ENCODE measurements at places on chromosomes 13 and 19.

GRCh38 chr19:13849991-13850909, 26.7 kb upstream of the NANOS3 start:
- peak; percentile 45 for DNase-seq

- DNase-seq, result no peak
These were observed 7.3 kb downstream of the PTGER1 start for GRCh38 chr19:14467816-14468215.

DNA sequence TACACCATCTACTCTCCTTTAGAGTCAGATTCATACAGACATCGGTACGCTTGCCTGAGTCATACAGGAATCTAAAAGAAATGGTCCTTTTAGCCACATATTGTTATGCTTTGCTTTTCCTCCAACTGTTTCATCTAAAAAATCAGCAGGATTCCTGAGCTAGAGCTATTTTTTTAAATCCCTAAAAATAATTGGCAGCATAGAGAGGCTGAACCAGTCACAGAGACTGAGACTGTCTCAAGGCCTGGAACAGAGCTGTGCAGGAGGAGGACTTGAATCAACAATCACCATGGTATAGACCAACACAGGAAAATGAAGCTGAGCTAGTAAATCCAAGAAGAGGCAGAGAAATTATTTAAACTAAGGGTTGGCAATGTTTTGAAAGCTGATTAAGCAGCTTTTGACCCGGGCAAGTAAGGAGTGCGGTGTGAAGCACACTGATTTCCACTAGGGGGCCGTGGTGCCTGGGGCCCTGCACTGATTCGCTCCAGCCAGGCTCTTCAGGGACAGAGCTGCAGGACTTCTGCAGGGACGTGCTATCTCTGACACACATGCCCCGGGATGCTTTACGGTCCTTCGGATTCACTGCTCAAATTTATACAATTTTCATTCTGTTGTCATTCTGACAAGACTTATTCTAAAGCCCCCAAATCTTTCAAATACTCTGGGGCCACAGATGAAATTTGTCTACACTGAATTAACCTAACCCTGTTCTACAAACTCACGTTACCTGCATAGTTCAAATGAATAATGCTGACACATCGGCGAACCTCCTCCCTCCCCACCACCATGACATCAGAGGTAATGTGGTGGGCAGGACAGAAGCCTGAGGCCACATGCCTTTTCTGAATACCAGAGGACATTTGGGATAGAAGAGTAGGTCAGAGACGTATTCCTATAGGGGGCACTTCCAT, 87.6 kb upstream of the SLC15A1 start:
- DNase-seq, result no peak

DNA sequence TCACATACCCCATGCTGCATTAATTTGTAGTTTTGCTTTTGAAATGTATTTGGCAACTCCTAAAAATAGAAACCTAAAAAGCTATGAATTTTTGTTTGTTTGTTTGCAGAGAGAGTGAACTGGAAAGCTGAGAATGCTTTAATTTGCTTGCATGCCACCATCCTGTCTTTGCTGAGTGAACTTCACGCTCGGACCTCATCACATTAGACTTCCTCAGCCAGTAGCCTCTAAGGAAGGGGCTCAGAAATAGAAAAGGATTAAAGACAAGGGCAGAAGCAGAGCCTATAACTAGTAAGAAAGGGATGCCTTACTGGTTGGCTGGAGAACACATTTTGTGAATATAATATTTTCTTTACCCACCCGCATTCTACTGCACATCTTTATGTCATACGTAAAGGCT, 275.1 kb downstream of the DCLK1 start:
- DNase-seq, result no peak

GRCh38 chr13:99507986-99508385, 6.7 kb downstream of the TM9SF2 start:
- no peak for DNase-seq

- DNase-seq, result no peak
These were observed 359.2 kb upstream of the OBI1 start for GRCh38 chr13:79018166-79018565.

DNA sequence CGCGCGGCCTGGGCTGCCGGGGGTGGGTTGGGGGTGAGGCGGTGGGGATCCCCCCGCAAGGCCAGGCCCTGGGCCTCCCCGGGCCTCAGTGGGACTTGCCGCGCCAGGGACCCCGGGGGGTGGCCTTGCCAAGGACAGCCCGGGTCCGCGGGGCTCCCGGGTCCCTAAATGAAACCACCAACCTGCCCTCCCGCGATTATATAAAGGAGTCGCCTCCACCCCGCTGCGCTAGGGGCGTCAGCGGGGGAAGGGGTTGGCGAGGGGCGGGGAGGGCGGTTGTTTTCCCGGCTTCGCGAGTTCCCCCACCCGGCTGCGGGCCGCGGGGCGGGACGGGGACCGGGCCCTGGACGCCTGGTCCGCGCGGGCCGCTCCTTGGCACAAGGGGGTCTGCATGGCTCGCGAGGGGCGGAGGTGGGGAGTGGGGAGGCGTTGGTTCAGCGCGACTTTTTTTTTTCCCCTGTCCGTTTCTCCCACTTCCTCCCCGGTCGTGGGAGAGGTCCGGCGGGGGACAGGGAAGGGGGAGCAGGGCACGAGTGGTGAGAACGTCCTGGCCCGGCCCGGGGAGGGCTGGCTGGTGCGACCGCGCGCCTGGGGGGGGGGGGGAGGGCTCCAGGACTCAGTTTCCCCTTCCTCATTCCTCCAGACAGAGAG, 822 bp upstream of the ZBTB7A start:
- DNase-seq, result peak; percentile 55

- DNase-seq, result no peak
These were observed 147.3 kb downstream of the UFM1 start for GRCh38 chr13:38496917-38497316.

DNA sequence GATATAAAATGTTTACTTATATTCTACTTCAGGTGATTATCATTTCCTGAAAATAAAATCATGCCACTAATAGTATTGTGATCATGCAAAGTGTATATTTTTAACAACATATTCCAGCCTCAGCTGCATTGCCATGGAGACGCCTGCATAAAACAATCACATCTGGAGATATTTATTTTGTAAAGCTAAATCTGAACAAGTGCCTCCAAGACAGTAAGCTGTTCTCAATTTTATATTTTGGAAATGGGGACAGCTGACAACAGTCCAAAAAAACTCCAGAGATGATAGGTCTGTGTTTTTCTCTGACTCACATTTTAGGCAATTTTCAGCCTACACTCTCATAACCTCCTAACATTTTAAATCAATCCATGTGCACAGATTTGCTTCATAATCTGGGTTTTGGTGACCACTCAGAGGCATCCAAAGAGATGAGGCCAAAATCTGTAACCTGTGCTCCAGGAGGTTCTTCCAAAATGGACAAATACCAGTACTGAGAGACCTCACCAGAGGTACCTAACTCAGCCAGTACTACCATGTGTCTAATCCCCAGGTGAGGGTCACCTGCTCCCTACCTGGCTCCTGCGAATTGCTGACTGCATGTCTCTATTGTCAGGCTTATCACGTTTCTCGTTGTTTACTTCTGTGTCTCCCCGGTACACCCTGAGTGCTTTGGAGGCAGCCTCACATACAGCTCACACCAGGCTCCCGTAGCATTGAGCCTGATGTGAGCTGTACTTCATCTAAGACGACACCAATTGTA, 62.7 kb downstream of the COL4A1 start:
- DNase-seq, result no peak

DNA sequence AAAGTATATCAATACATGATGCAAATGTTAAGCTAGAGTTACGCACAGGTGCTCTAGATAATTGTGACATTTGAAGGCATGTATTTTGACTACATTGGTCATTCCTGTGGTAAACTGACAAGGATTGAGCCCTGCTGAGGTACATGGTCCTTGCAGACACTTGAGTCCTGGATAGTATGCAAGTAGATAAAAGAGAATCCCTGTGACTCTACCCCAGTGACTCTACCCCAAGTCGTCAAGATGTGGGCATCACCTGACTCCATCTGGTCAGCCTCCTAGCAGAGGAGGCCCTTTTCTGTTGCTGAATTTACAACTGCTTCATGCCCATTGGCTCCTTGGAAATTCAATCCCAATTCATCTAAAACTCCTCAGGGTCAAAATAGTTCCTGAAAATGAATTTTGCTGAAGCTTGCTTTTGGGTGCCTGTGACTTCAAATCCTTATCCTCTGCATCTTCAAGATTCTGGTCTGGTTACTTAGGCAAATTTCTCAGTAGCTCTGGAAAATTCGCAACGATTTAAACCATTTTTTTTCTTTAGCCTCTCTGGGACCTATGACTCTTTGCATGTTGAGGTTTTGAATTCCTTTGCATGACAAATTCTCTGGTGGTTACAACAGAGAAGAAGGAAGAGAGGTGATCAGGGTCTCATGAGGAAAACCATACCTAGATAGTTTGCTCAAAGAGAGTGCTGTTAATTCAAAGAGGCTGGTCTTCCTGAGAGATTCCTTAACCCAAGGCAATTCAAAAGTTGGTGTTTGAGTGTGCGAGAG, 422.1 kb downstream of the FGF9 start:
- DNase-seq, result no peak

GRCh38 chr19:6138066-6138465, 2.6 kb downstream of the ACSBG2 start:
- DNase-seq, result no peak

DNA sequence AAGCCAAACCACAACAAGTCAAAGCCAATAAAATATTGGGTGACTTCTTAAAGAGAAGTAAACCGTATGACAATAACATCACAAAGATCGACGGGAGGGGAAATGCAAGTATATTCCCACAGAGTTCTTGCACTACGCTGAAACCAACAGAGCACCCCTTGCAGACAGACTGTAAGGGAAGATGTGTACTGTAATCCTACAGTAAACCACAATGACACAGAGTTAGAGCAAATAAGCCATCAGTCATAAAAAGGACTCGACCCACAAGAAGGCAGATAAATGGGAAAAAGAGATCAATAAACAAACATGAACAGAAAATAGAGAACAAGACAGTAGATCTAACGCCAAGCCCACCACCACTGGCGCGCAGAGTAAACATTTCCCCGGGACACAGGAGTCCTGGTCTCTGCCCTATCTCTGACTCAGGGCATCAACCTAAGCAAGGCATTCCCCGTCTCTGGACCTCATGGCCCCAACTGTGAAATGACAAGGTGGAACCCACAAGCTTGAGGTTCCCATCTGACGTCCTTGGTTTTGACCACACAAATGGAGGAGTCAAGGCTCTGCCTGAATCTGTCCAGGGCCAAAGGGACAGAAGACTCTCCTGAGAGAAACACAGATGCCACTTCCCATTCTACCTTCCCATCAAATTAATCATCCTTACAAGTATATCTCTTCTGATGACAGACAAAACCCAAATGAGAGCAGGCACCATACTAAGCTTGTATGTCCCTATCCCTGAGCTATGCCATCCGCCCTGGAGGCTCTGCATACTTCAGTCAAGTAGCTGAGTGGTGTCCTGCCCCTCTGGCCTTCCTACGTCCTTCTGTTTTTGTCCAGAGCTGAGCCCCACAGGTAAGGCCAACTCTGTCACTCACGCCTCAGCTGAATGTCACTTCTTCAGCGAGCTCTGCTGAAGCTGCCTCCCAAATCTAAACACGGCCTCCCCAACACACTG, 15.0 kb downstream of the SAFB2 start:
- no peak for DNase-seq

- DNase-seq, result no peak
These were observed 238.0 kb downstream of the IRS2 start for GRCh38 chr13:109548374-109548773.

- no peak for DNase-seq
These were observed 25.7 kb downstream of the VRK3 start for GRCh38 chr19:49999371-50000010.

DNA sequence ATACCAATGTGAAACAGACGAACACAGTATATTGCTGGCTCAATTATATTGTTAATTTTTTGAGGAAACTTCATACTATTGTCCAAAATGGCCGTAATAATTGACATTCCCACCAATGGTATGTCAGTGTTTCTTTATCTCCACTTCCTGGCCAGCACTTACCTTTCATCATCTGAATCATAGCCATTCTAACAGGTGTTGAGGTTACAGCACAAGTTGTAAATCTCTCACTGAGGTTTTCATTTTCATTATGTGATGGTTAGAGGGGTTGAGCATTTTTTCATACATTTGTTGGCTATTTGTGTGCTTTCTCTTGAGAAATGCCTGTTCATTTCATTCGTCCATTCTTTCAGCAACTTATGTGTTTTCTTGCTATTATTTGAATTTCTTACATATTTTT, 824.0 kb downstream of the UQCRFS1 start:
- no peak for DNase-seq

All from T-helper 2 cell (primary cell).